Stomach (tissue), 19 donors: ENCODE measurements at places on chromosomes 4 and X.

GRCh38 chr4:84790769-84791565 is 175.5 kb downstream of the WDFY3 start:
- peak; percentile 24 for DNase-seq

- DNase-seq: no peak
Measured at GRCh38 chr4:68372588-68372987, 22.7 kb upstream of the YTHDC1 start.

DNA sequence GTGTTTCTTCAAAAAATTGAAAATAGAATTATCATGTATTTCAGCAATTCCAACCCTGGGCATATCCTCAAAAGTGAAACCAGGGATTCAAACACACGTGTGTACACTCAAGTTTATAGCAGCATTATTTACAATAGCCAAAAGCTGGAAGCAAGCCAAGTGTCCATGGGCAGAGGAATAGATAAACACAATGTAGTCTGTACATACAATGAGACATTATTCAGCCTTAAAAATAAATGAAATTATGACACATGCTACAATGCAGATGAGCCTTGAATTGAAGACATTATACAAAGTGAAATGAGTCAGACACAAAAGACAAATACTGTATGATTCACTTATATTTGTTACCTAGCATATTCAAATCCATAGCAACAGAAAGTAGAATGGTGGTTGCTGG is 853.4 kb downstream of the STIM2 start:
- no peak for DNase-seq

DNA sequence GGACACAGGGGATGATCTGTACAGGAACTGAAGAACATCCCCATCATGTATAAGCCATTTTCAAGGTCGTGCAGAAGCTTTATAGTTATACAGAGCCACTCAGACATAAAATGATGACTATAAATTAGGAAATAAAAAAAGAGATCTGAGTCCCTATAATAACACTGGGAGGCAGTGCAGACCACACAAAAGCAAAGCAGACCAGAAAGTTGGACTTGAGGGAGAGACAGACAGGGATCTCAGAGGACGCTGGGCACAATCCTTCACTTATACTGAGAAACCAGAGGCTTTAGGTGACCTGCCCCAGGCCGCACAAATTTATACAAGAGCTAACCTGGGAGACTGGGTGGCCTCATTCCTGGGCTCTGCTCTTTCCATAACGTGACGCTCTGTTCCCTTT is 70.5 kb downstream of the HADH start:
- no peak for DNase-seq

DNA sequence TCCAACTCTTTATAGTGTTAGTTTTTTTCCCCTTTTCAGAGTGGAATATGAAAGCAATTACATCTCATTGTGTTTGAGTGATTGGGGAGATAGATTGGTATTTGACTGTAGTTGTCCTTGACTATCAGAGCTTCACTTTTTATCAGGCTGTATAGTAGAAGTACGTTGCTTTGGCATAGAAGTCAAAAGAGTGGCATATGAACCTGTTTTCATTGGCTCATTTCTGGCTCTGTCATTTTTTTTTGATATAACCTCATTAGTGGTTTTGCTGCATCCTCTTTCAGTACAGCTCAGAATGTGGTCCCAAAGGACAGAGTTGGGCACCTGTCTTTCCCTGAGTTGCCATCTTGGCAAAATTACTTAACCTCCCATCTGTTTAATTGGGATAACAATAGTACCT is 1.4 kb downstream of the TMA16 start:
- no peak for DNase-seq

- no peak for DNase-seq
Measured at GRCh38 chrX:154063234-154063633, 34.3 kb downstream of the MECP2 start.

- DNase-seq: no peak
Measured at GRCh38 chrX:150847088-150847487, 51.4 kb downstream of the CD99L2 start.

GRCh38 chrX:17740137-17741122 is 3.1 kb downstream of the SCML1 start:
- DNase-seq: no peak

GRCh38 chrX:148567779-148568178 is 67.4 kb downstream of the AFF2 start:
- DNase-seq: no peak

DNA sequence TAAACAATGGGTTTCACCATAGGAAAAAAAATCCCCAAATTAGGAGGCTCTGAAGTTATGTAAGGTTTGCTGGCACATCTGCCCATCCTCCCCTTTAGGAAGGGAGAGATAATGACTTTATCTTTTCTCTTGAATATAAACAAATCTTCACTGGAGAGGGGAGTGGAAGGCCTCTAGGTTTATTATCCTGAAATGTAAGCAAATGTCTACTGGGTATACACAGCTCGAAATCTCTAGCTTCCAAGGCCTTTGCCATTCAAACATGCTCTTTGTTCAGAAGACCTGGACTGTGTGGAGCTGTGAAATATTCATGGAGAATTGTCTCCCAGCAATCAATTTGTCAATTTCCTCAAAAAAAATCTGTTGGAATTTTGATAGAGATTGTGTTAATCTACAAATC is 21.7 kb upstream of the MED14 start:
- DNase-seq: no peak

DNA sequence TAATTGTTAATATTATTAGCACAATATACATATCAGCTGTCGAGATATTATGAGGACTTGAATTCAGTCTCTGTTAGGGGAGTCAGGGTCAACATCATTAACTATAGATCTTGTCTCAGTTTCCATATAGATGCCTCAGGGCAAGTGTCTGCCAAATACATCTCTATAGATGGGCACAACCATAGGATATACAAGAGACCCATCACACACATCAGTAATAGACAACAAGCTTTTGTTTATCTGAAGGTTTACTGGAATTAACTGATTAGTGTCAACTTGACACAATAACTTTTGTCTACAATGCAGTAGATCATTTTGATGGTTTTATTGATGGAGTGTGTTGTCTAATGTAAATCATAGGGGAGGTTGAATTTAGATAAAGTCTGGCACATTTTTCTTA is 37.1 kb upstream of the PHOX2B start:
- no peak for DNase-seq

DNA sequence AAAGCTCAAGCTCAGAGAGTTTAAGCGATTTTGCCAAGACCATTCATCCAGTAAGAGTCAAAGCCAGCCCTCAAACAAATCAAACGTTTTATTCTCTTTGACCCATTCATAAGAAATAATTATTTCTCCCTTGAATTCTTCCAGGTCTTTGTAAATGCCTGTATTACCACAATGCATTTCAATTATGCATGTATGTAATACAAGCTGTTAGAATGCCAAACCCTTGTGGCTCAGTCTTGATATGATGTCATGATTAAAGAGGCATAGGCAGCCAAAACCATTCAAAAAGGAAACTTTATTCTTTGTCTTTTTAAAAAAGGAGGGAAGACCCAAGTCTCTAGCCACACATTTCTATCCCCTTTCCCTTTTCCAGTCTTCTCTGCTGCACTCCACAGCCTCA is 56.5 kb upstream of the PGM2 start:
- DNase-seq: no peak

DNA sequence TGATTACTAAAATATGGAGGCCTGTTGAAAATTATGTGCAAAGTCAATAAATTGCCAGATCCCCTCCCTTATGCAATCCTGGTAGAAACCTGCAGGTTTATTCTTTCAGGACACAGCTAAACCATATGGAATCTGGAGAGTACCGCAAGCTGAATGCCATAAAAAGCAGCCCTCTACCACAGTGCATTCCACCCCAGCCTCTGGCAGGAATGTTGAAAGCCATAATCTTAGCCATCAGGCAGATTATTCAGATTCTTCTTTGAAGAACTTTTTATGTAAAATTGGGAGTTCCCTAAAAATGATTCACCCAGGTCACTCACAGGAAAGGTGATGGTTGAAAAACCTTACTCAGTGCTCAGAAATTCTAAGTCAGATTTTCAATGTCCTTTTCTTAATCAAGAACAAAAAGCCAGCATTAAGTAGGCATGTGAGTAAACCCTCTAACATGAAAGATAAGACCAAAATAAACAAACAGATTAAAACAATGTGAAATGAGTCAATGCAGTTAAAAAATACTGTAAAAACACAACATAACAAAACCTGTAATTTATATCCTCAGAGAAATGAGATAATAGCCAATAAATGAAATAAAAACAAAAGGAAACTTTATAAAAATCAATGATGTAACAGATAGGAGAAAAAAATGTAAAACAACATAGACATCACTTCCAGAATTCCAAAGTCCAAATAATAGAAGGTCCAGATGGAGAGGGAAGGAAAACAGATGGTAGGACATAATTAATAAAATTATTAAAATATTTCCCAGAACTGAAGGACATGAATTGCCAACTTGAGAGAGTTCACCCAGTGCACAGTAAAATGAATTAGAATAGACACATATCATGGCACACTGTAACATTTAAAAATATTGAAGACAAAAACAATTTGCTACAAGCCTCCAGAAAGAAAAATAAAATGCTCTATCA is 226.9 kb downstream of the FSTL5 start:
- no peak for DNase-seq

DNA sequence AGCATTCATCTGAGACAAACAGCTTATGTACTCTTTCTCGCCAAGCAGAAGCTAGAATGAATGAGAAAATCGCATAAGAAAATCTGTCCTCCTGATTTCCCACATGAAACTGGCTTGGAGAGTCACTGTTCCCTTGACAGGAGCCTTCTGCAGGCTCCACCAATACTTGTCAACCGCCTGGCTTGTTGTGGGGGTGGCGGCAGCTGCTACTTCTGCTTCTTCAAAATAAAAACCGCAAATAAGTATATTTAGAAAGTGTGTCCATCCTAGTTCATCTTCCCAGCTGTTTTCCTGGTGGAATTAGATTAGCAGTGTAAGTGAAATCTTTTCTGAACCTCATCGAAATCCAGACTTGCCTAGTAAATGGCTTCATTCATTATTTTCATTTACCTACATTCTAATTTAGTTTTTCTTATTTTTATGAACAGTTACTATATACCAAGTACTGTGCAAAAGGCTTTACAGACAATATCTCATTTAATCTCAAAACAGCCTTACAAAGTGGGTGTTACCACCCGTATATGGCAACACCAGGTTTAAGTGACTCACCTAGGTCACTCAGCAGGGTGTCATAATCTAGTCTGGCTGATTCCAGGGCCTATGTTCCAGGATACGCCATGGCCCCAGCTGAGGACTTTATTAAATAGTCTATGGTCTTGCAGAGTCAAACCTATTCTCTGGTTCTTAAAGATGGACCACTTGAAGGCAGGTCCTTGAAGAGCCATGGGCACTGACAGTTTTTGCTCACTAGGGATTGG is 104.6 kb upstream of the IGFBP7 start:
- DNase-seq: no peak

- no peak for DNase-seq
Measured at GRCh38 chr4:38715050-38715449, 51.1 kb downstream of the KLF3 start.

- DNase-seq: peak; percentile 75
Measured at GRCh38 chrX:13658602-13659001, 5.7 kb downstream of the TCEANC start.

- no peak for DNase-seq
Measured at GRCh38 chrX:107448625-107448997, 841 bp upstream of the FRMPD3 start.

DNA sequence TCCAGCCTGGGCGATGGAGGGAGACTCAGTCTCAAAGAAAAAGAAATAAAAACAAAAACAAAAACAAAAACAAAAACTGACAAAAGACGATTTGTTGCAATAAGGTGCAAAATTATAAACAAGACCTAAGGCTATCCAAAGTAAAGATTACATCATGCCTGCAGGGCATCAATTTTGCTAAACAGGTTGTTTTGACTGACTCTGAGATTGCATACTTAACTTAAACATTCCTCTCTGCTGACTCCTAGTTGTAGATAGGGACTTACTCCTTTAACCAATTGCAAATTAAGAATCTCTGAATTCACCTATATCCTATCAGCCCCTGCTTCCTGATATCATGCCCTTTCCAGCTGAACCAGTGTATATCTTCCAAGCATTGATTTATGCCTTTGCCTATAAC is 2687.3 kb downstream of the PCDH7 start:
- no peak for DNase-seq

- no peak for DNase-seq
Measured at GRCh38 chrX:117120700-117121099, 657.9 kb upstream of the CT83 start.

DNA sequence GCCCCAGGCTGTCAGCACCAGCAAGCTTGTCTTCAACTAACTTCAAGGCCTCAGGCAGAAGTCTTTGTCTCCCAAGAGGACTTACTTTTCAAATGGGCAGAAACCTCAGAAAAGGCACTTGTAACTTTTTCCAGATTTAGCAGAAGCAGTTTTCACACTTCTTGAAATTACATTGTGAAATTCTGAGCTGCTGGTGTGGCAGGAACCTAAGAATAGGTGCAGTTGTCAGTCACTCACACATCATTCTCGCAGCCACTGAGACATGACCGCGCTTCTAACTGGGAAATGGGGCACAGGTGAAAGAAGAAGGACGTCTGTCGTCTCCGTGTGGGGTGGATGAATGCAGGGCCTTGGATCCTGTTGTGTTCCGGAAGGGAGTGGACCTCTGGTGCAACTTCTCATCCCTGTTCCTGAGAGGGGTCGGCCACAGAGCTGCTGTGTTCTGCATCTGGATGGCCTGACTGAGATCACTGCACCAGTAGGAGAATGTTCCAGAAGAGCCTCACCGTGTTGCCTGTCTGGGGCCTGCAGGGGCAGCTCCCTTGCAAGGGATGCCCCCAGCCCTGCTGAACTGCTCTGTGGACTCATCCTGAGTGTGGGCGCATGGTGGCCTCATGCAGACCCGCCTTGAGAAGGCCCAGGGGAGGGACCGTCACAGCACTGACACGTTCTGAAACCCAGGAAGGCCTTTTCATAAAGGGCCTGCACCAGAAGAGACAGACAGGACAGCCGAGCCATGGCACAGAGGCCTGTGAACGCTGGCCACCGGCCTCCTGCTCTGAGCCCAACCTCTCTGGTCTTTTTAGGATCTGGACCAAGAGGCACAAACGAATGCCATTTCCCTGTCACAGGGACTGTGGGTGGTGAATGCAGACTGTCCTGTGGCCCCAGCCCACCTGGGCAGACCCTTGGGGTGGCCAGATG is 18.7 kb downstream of the NAT8L start:
- DNase-seq: no peak

- peak; percentile 56 for DNase-seq
Measured at GRCh38 chr4:142331132-142331531, 515.0 kb downstream of the INPP4B start.

GRCh38 chrX:113726009-113726408 is 857.9 kb upstream of the HTR2C start:
- no peak for DNase-seq

DNA sequence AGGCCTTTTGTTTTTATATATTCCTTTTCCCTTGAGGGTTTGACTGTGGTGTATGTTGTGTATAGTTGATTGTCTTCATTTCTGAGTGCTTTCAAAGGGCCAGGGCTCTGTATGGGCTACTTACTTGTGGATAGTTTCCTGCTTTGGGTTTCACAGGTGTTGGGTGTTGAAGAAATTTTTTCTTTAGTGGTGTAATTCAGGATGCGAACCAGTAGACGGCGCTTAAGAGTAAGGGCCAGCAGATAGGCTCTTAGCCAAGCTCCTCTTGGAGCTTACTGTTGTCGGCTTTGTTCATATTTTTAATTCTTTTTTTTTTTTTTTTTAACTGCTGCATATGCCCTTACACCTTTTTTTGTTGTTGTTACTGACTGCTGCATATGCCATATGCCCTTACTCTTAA is 276.3 kb upstream of the GALNT7 start:
- DNase-seq: no peak

- DNase-seq: peak; percentile 22
Measured at GRCh38 chrX:132676561-132677186, 187.8 kb upstream of the MBNL3 start.

- DNase-seq: no peak
Measured at GRCh38 chrX:28787206-28787605, 200.0 kb downstream of the IL1RAPL1 start.
